NB4 (cell line): ENCODE measurements at places on chromosomes 7 and 10.

- DNase-seq: no peak
Measured at GRCh38 chr7:54785261-54785660, 26.2 kb upstream of the SEC61G start.

DNA sequence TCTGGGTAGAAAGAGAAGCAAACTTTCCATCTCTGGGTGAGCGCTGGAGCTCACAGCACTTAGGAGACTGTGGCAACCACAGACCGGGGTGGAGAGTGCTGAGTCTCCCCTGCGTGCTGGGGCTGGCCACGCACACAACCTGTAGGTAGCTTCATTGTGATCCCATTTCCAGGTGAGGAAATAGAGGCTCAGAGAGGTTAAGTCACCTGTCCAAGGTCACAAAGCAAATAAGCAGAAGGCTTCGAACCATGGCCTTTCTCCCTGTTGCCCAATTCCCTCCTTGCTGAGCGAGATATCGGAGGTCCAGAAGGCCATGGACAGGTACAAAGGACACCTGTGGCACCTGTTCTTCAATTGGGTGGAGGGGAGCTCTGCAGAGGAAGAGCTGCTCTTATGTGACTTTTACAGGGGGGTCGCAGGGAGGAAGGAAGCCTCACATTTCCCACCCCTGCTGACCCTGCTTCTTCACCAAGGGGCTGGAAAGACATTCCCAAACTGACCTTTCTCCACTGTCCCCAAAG is 39.4 kb downstream of the ZCCHC24 start:
- DNase-seq: no peak

- no peak for DNase-seq
Measured at GRCh38 chr7:116525298-116525912, 569 bp downstream of the CAV1 start.

GRCh38 chr7:37420946-37421695 is 27.5 kb downstream of the ELMO1 start:
- no peak for DNase-seq

- DNase-seq: no peak
Measured at GRCh38 chr10:71757399-71757922, 15.9 kb downstream of the VSIR start.

GRCh38 chr7:149833495-149834130 is 4.6 kb upstream of the ZNF862 start:
- no peak for DNase-seq

DNA sequence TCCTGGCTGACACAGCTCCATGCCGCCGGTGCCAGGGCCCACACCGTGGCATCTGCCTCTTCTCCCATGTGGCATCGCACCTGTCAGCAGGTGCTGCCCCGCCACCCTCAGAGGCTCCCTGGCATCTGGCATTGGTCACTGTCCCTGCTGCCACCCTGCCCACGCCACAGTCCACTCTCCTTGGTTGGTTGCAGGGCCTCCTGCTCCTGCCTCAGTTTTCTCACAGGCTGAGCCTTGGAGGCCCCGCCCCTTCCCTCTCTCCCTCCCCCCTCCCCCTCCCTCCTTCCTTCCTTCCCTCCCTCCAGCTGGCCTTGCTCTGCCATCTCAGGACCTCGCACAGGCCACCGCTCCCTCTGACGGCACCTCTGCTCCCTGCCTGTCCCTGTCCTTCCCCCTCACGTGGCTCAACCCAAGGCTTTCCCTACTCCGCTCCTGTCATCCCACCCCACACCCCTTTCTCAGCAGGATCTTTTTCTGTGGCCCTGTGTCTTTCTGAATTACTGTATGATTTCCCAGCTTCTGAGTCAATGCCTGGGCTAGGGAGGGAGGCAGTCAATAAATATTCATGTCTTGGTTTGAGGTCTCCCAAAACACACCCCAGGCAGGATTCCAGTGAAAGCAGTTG is 87.4 kb downstream of the INPP5A start:
- no peak for DNase-seq

- DNase-seq: peak; percentile 91
Measured at GRCh38 chr7:1412322-1413261, 46.7 kb downstream of the MICALL2 start.

GRCh38 chr7:154484406-154484805 is 432.2 kb downstream of the DPP6 start:
- DNase-seq: no peak

- DNase-seq: no peak
Measured at GRCh38 chr7:44914992-44915607, 29.8 kb upstream of the PURB start.

- DNase-seq: no peak
Measured at GRCh38 chr7:105218215-105218614, 170.5 kb downstream of the SRPK2 start.

DNA sequence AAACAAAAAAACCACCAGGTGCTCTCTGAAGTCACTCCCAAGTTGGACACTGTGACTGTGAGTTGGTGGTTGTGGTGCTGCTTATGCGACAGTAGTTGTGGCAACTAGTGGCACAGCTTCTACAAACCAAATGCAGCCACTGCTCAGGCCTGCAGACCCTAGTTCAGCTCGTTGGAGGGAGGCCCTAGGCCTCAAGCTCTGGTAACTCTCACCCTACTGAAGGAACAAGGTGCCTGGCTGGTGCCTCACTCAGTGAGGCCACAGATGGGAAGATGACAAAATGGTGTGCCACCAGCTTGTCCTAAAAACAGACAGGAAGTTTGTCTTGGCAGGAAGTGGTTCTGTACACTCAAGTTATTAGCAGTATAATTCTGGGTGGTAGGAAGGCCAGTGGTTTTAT is 45.3 kb upstream of the RAPGEF5 start:
- DNase-seq: peak; percentile 25

DNA sequence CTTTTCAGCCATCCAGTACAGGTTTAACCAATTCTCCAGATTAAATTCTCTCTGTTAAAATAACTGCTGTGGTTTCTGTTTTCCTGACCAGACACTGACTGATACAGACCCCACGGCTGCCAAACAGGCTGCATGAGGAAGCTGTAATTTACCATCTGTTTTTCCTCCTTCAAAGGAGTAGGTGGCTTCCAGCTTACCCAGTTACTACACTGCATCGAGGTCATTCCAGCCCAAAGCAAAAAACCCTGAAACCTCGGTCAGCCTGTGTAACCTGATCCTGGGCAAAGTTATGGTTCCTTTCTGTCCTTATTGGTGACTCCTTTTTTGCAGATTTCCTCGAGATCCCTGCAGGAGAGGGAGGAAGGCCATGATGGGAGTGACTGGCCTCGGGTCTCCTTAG is 27.9 kb upstream of the LOXL4 start:
- peak; percentile 45 for DNase-seq

DNA sequence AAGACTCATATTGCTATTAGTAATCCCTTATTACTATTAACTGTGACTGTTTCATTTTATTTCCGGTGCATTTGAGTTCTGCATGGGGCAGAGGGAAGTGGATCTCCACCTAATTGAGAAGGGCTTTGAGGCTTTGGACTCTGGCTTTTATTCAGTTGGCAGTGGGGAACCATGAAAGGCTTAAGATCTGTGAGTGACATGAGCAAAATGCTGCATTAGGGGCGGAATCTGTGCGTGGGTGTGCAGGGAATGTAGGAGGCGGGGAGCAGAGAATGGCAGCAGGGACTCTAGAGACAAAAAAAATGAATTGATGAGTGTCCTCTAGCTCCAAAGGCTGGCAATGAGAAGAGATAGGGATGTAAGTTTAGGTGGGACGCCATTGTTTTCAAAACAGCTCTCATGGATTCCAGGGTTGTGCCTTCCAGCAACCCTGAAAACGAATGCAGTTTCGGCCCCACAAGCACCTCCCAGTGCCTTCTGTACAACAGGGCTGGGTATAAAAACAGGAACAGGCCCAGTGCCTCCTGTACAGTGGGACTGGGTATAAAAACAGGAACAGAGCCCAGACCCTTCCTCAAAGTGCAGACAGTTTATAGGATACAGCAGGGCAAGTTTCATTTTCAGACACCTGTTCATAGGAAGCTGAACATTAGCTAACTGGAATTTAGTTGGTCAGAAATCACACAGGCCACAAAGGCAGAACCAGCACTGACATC is 663.3 kb upstream of the FOXK1 start:
- DNase-seq: no peak

- no peak for DNase-seq
Measured at GRCh38 chr7:23514755-23515154, 17.0 kb downstream of the TRA2A start.
